Nephron progenitor cell (in vitro differentiated cells): ENCODE measurements at places on chromosomes 16 and 17.
A peak's percentile ranks its signal among the peaks of the same experiment; 100 is the strongest.

GRCh38 chr17:71828182-71828596 is 292.6 kb upstream of the SOX9 start:
- no peak overlapping the region for H3K27ac ChIP-seq
- H3K4me3 ChIP-seq: no peak overlapping the region
- DNase-seq: peak; percentile 21
- H3K4me1 ChIP-seq: peaks cover 46% of the 10 kb centered on the region
- H3K36me3 ChIP-seq: no peaks in the 10 kb centered on the region

GRCh38 chr17:63993368-63993985 is 4.7 kb upstream of the PRR29 start:
- no peak for DNase-seq
- no peak overlapping the region for H3K4me3 ChIP-seq
- H3K27me3 ChIP-seq: peaks cover 76% of the 10 kb centered on the region

DNA sequence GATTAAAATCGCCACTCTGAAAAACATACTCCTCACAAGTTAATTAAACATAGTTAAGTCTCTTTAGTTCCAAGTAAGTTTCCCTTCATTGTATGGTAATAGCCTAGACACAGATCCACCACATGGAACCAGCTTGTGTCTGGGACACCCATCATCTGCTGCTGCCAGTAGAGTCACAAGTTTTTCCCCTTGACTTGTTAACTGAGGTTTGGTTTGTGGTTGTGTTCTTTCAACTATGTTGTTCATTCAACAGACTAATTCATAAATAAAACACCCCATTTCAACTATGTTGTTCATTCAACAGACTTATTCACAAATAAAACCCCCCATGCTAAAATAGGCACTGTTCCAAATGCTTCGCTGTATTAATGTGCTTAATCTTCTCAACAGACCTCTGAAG is 24.4 kb downstream of the YWHAE start:
- no peak overlapping the region for H3K4me3 ChIP-seq
- peaks cover 46% of the 10 kb centered on the region for H3K4me1 ChIP-seq
- peaks cover 2% of the 10 kb centered on the region for H3K27me3 ChIP-seq
- DNase-seq: no peak

DNA sequence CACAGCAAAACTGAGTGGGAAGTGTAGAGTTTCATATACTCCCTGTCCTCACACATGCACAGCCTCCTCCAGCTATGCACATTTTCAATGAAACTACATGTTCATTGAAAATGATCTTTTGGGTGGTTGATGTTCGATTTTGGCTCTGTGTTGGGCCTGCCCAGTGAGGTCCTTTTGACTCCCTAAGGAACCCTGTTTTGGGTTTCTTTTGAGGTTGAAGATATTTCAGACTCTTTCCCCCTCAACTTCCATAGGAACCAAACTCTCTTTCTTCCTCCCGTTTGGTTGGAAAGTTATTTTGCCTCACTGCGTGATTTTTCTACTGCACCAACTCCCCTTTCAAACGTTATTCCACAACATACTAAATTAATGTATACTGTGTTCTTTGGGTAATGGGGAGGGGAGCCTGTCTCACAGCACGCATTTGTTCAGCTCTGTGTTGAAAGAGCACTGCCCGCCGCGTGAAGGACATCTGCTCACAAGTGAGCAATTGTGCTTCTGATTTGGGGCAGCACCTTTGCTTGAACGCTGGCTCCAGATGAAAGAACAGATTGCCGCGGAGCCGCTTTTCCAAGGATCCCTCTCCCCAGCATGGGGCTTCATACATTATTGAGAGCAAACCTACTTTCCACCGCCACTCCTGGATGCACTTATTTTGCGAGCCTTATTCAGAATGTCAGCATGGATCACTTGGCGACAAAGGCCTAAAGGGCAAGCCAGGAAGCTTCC is 385.9 kb downstream of the WWOX start:
- H3K27ac ChIP-seq: no peak overlapping the region
- no peak overlapping the region for H3K4me3 ChIP-seq

DNA sequence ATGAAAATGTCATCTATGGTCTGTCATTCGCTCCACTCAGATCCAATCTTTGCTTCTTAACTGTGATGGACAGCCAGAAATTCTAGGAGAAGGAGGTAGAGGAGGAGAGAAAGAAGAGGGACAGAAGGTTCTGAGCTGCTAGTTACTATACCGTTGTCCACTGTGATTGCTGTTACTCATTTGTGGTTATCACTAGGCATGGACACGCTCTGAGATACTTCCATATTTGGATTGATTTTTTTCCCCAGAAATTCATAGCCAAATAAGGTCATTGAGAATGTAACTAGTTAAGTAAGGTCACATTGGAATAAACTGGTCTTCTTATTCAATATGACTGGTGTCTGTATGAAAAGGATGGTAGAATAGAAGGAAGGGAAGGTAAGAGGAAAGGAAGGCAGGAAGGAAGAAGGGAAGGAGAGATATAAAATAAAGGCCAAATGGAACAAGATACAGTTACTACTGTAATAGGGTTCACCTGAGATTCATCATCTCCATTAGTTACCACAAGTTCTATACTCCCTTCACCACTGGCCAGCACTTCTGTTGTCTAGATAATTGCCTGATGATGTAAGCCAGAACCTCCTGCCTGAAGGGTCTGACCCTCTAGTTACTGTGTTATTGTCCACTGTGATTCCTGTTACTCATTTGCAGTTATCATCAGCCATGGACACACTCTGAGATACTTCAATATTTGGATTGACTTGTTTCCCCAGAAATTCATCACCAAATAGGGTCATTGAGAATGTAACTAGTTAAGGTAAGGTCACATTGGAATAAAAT is 2.9 kb downstream of the KRTAP9-7 start:
- H3K27ac ChIP-seq: no peak overlapping the region
- DNase-seq: no peak
- H3K4me1 ChIP-seq: no peaks in the 10 kb centered on the region
- H3K27me3 ChIP-seq: peaks cover 16% of the 10 kb centered on the region

DNA sequence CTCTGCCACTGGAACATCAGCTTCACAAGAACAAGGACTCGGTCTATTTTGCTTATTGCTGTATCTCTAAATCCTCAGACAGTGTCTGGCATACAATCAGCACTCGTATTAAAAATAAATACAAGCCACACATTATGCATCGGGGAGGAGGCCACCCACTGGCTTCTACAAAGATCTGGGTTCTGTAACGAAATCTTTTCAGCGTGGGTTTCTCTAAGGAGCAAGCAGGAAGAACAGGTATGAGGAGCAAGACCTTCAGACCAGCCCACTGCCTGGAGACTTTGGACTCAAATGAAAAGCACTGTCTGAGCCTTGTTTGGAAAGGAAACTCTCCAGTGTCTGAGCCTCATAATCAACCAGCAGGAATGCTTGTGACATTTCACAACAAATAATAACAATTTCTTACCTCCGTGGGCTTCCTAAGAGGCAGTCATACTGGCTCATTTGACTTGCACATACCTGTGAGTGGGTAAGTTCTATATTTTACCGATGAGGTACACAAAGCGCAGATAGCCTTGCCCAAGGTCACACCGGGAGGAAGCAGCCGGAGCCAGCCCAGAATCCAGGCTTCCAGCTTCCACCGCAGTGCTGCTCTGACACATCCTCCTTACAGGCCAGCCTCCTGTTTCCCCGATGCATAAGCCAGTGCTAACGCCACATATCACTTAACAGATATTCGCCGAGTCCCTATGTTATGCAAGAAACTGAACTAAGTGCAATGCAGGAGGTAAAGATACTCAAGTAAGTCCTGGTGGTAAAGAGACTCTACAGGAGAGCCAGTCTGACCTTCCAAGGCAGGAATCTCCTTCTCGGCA is 118.6 kb upstream of the TNRC6C start:
- DNase-seq: no peak
- H3K27me3 ChIP-seq: peaks cover 8% of the 10 kb centered on the region
- H3K4me3 ChIP-seq: no peak overlapping the region
- peaks cover 14% of the 10 kb centered on the region for H3K4me1 ChIP-seq
- no peak overlapping the region for H3K27ac ChIP-seq
- no peaks in the 10 kb centered on the region for H3K36me3 ChIP-seq

GRCh38 chr16:86075839-86076440 is 177.0 kb downstream of the IRF8 start:
- peaks cover 51% of the 10 kb centered on the region for H3K27me3 ChIP-seq
- peaks cover 54% of the 10 kb centered on the region for H3K4me1 ChIP-seq
- no peaks in the 10 kb centered on the region for H3K36me3 ChIP-seq
- H3K27ac ChIP-seq: no peak overlapping the region
- no peak overlapping the region for H3K4me3 ChIP-seq
- no peak for DNase-seq

GRCh38 chr16:117379-118365 is 20.8 kb downstream of the NPRL3 start:
- DNase-seq: peak; percentile 76
- H3K36me3 ChIP-seq: peaks cover 23% of the 10 kb centered on the region
- peaks cover 11% of the 10 kb centered on the region for H3K4me1 ChIP-seq
- no peak overlapping the region for H3K27ac ChIP-seq

- H3K4me1 ChIP-seq: peaks cover 36% of the 10 kb centered on the region
- H3K4me3 ChIP-seq: no peak overlapping the region
- no peak for DNase-seq
Measured at GRCh38 chr16:69861292-69862030, 89.7 kb upstream of the CLEC18A start.

- peak within 1 kb of the TSS; percentile 48 for H3K27ac ChIP-seq
- peaks cover 57% of the 10 kb centered on the region for H3K4me1 ChIP-seq
- H3K27me3 ChIP-seq: peaks cover 3% of the 10 kb centered on the region
- peak within 1 kb of the TSS; percentile 16 for H3K4me3 ChIP-seq
- peak; percentile 69 for DNase-seq
Measured at GRCh38 chr17:78903101-78903779, at the start of gene CEP295NL. TSS of gene CEP295NL (minus strand) at chr17:78903201. CDS start at chr17:78901828, 1,373 bp downstream.

- no peak overlapping the region for H3K27ac ChIP-seq
- H3K4me1 ChIP-seq: peaks cover 39% of the 10 kb centered on the region
- peaks cover 7% of the 10 kb centered on the region for H3K27me3 ChIP-seq
- H3K36me3 ChIP-seq: no peaks in the 10 kb centered on the region
- H3K4me3 ChIP-seq: no peak overlapping the region
Measured at GRCh38 chr16:68659412-68660358, 14.6 kb downstream of the CDH3 start.

- H3K27me3 ChIP-seq: peaks cover 36% of the 10 kb centered on the region
- H3K36me3 ChIP-seq: peaks cover 3% of the 10 kb centered on the region
- peaks cover 25% of the 10 kb centered on the region for H3K4me1 ChIP-seq
- H3K4me3 ChIP-seq: no peak overlapping the region
- DNase-seq: no peak
Measured at GRCh38 chr17:72602517-72603419, 481.9 kb downstream of the SOX9 start.

GRCh38 chr17:58399974-58400373 is 17.4 kb downstream of the RNF43 start:
- no peaks in the 10 kb centered on the region for H3K27me3 ChIP-seq
- no peak for DNase-seq
- H3K4me1 ChIP-seq: peaks cover 43% of the 10 kb centered on the region
- H3K27ac ChIP-seq: no peak overlapping the region
- no peaks in the 10 kb centered on the region for H3K36me3 ChIP-seq

DNA sequence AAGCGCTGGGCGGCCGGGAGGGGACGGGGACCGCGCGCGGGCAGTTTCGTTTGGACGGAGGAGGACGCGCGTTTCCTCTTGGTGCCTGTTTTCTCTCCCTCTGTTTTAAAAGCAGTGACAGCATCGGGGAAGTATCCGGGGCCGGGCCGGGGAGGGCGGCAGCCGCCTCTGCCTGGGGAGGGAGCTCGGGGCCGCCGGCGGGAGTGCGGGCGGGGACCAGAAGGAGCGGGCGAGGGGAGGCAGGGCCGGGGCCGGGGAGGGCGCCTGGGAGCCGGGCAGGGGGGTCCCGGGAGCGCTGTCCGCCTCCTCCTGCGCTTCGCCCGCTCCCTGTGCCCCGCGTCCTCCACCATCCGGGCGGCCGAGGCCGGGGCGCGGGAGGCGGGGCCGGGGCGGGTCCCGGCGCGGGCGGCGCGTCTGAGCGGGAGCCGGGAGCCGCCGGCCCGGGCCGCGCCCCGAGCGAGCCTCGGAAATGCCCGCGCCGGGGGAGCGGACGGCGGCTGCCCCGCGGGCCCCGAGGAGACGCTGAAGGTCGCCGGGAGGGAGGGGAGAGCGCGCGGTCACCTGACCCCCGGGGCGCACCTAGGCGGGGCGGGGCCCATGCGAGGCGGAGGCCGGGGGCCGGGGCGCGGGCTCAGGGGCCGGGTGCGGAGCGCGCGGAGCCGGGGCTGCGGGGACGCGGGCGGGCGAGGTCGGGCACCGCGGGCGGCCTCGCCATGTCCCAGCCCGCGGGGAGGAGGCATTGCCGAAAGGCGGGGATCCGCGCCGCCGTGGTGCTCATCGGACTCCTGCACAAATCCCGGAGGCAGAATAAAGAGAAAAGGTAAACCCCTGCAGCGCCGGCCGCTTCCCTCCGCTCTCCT is 57.3 kb downstream of the RAP1GAP2 start:
- peaks cover 22% of the 10 kb centered on the region for H3K4me1 ChIP-seq
- H3K36me3 ChIP-seq: no peaks in the 10 kb centered on the region
- H3K27ac ChIP-seq: no peak overlapping the region
- DNase-seq: peak; percentile 62
- H3K4me3 ChIP-seq: peak overlapping the region; percentile 84
- H3K27me3 ChIP-seq: peaks cover 87% of the 10 kb centered on the region

- H3K27me3 ChIP-seq: peaks cover 40% of the 10 kb centered on the region
- H3K36me3 ChIP-seq: no peaks in the 10 kb centered on the region
- H3K4me3 ChIP-seq: no peak overlapping the region
- H3K27ac ChIP-seq: no peak overlapping the region
- H3K4me1 ChIP-seq: peaks cover 28% of the 10 kb centered on the region
Measured at GRCh38 chr16:54341892-54342776, 55.5 kb upstream of the IRX3 start.

DNA sequence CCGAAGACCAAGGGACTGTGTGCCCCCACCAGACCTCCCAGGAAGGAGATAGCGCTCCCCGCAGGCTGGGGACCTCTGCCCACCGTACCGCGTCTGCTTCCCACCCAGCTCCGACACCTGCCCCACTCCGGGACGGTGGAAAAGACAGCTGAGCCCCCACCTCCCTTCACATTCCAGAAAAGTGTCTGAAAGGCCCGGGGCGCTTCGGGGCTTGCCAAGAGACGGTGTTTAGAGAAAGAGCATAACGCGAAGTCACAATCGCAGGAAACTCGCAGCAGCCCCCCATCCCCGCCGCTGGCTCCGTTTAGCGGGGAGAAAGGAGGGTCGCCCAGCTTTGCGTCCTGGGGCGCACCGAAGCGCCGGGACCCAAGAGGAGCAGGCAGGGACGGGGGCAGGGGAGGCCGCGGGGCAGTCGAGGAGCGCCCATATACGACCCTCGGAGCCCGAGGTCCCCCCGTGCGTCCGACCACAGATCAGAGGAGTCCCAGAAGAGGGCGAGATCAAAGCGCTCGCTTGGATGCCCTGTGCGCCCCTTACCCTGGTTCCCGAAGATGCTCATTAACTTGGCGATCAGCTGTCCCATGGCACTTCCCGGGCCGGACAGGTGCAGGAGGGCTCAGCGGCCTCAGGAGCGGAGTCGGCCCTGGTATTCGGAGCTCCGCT is 652 bp downstream of the ARL5C start:
- H3K36me3 ChIP-seq: no peaks in the 10 kb centered on the region
- peaks cover 58% of the 10 kb centered on the region for H3K27me3 ChIP-seq
- H3K4me1 ChIP-seq: peaks cover 40% of the 10 kb centered on the region
- H3K27ac ChIP-seq: no peak overlapping the region
- peak overlapping the region; percentile 86 for H3K4me3 ChIP-seq
- DNase-seq: peak; percentile 32

- no peak overlapping the region for H3K4me3 ChIP-seq
- H3K27me3 ChIP-seq: peaks cover 3% of the 10 kb centered on the region
- DNase-seq: no peak
- peak overlapping the region; percentile 70 for H3K27ac ChIP-seq
Measured at GRCh38 chr17:49516180-49516579, 21.1 kb downstream of the NGFR start.
